ENCODE measurements at places on chromosomes 1 and 21.

GRCh38 chr1:203630697-203631096 lies 4.1 kb downstream of the ATP2B4 start:
- peak; percentile 39 for DNase-seq

GRCh38 chr1:44328671-44329416 lies 26.2 kb downstream of the ERI3 start:
- no peak for DNase-seq

DNA sequence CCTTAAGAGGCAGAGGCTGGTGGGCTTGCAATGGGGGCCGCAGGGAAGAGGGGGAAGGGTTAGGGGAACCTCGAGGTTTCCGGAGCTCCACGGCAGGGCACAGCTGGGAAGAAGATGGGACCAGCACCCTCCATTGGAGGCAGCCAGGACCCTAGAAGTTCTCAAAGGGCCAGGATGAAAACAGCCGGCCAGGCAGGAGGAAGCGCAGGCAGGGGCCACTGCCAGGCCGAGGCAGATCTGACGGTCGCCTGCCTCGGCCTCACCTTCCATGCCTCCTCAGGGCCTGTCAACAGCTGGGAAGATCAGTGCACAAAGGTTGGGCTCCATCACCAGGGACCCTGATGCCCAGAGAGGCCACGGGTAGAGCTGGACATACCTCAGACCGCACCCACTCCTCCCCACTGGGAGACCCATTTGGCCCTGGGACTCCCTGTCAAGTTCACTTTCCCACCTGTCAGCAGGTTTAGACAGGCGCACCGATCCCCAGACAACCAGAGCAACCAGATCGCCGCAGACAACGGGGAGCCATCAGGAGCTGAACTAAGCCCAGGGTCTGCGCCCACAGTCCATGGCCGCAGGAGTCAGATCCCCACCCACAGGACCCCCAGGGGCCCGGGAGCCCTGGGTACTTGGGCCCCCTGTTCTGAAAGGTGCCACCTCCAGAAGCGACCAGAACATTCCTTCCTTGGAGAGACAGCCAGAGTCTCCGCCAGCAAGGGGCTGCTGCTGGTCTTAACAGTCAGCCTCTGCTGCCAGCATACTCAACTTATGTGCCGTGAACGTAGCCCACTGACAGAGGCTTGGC lies 2.2 kb downstream of the SLC19A1 start:
- peak; percentile 17 for DNase-seq

DNA sequence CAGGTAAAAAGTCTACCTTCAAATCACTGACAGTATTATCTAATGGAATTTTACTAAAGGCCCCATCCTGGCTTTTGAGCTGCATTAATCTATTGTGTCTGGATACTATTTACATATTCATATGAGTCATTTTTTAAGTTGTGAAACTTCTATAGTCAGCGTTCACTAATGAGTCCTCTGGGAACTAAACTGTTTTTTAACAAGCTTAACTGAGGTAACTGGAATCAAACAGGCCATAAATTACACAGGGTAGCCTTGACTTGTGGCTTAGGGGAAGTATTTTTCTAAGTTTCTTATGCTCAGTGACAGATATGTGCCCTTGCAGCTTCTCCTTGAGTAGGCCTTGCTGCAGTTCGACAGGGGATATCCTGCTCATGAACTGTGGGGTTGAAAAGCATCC lies 68.8 kb downstream of the JMJD4 start:
- no peak for DNase-seq

DNA sequence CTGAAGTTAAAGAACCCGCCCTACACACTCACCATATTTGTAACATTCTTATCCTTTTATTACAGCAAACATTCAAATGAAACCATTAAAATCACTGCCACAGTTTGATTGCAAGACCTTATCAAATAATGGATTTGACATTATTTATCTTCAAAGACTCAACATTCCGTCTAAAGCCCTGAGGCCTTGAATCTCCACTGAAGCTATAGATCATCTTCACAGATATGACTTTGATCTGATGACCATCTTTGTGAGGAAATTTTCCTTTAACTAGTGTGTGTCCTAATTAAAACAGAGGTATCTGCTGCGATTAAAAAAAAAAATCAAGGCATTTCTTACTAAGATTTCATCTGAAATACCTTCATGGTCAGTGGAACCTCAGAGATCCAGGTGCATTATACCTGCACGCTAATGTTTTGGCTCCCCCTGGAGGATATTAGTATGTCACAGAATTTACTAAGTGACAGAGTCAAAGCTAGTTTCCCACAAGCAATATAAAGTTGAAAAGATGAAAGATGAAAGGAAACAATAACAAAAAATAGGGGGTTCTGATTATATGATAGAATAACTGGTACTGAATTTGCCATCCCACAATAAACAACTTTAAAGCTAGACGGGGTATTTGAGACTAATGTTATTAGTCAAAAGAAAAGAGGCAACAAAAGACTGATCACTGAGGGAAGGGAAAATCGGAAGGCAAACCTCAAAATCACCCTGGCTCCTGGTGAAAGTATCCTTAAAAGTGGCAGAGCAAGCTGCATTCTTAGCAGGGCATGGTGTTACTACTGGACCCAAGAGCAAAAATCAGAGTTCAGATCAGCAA lies 923.4 kb downstream of the NCAM2 start:
- DNase-seq, result no peak
